ENCODE measurements at places on chromosomes 2 and 18.

- no peak for DNase-seq
Measured at GRCh38 chr2:45024600-45025291, 15.5 kb upstream of the SIX2 start.

DNA sequence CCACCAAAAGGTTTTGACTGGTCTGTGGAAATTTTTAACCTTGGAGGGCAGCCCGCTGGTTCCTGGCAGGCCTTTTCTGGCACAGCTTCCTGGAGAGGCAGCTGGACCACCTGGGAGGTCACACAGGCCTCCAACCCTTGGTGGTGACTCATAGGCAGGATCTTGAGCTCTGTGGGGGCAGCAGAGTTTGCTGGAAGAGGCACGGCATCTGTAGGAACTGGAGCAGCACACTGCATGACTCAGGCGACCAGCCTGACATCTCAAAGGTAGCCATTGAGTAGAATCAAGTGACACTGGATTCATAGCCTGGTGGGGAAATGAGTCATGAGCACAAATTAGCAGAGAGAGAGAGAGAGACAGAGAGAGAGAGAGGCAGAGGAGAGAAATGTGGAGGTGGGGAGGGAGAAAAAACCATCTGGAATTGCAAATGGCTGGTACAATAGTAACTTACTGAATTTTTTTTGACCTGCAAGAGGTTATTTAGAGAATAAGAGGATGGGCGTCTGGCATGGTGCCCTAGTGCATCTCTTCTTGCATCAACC lies 57.4 kb downstream of the TRPM8 start:
- DNase-seq = no peak

- DNase-seq = no peak
Measured at GRCh38 chr2:108449410-108450130, 564 bp downstream of the GCC2 start.

- DNase-seq = no peak
Measured at GRCh38 chr2:229180658-229181057, 90.4 kb downstream of the PID1 start.

DNA sequence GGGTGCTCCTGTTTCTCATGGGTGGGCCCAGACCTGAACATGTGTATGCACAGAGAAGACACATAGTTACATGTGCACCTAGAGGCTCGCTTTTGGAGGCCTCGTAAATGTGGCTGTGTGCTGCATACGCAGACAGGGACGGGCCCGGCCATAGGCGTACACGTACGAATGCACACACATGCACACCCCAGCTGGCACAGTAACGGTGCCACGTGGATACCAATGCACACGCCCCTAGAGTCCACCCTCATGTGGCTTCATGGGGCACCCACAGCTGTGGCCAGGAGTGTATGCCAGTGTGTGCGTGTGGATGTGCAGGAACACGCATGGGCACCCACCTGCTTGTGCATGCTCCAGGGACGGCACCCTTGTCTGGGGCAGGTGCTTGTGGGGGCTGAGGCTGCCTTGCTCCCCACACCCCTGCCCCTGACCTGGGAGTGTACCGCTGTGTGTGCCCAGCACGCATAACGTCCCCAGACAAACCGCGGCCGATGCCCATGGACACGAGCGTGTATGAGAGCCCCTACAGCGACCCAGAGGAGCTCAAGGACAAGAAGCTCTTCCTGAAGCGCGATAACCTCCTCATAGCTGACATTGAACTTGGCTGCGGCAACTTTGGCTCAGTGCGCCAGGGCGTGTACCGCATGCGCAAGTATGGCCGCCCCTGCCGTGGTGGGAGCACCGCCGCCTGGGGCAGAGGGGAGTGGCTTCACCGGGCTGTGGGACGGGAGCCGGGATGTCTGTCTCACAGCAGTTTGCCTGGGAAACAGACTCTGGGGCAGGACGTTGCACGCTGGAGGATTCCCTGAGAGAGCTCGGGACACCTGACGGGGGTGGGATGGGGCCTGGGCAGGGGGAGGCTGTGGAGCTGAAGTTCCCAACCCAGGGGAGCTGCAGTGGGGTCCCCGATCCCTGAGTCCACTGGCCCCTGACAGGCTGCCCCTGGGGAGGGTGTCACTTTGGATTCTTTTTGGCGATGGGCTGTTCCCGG lies 21.0 kb downstream of the ZAP70 start:
- no peak for DNase-seq

DNA sequence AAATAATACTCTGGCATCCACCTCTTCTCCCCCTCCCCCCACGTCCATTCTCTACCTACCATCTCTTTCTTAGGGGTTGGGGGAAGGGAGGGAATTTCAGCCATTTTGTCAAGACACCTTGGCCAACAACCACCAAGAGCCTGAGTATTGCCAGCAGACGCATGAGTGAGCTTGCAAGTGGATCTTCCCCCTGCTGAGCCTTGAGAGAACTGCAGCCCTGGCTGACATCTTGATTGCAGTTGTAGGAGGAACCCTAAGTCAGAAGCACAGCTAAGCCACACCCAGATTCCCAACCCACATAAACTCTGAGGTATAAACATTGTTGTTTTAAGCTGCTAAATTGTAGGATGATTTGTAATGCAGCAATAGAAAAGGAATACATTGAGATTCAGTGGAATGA lies 165.6 kb downstream of the TMEFF2 start:
- no peak for DNase-seq

DNA sequence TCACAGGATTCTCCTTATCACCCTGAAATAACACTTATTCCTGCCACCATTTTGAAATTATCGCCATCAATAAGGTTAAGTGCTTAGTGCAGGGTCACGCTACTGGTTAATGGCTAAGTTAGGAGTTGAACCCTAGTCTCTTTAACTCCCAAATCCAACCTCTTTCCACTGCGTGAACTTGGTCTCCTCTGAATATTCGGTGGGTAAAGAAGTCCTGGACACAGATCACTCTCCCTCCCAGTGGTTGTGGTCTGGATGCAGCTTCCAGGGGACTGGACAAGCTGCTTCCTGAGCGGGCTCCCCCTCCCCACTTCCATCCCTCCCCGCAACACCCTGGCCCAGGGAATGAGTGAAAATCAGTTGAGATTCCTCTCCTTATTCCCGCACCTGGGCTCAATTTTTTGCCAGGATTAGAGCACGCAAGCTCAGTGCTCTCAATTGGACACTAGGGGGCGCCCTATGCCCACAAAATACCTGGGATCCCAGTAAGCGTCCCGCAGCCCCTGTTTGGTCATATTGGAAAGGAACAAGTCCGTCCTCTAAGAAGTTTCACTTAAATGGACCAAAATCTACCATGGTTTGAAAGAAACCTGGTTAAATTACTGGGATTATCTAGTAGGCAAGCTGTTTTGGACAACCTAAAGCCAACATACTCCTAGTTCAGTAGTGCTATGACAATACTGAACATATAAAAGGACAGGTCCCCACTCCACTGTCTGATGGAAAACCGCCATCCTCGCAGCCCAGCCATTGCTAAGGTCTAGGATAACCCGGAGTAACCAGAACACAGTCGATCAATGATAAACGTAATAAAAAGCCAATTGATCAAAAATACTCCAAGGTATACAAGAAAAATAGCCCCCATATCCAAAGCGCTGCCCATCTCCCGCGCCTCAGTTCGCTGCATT lies 40.4 kb downstream of the DHRS9 start:
- DNase-seq = peak; percentile 45

DNA sequence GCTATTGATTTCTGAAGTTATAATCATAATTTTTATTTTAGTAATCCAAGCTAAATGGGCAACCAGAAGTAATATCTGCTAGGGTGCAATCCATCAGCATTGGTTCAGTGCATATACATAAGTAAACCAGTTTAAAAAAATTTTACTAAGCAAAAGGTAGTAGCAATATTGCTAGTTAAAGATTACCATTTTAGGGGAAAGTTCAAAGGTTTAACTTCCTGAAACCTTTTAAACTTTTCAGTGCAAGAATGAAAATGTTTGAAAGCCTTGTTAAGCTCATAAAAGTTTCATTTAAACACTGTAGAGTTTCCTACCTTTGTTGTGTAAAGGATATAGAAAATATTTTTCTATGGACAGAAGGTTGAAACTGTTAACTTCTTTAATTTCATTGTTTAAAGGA lies 31.0 kb upstream of the EPB41L5 start:
- no peak for DNase-seq

DNA sequence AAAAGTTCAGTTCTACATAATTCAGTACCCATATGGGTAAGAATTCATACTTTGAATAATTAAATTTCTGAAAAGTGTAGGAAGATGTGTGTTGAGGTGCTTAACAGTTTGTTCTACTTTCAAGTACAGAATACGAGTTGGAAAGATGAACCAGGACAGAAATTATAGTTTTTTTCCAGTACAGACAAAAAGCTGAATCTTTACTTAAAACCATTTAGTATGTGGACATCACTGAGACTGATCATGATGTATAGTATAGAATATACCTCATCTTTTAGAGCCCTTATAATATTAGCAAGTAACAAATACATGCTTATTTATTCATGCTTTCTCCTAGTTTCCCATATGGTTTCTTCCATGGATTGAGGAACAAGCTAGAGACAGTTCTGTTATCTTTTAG lies 10.0 kb downstream of the DDX1 start:
- DNase-seq = no peak

DNA sequence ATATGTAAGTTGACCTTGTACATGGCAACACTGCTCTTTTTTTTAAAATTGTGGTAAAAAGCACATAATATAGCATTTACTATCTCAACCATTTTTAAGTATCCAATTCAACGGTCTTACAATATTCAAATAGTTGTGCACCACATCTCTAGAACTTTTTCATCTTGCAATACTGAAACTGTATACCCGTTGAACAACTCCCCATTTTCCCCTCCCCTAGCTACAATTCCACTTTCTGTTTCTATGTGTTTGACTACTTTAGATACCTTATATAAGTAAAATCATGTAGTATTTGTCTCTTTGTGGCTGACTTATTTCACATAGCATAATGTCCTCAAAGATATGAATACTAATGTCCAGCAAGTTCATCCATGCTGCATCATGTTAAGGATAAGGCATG lies 452.1 kb downstream of the TXNL1 start:
- DNase-seq = no peak

DNA sequence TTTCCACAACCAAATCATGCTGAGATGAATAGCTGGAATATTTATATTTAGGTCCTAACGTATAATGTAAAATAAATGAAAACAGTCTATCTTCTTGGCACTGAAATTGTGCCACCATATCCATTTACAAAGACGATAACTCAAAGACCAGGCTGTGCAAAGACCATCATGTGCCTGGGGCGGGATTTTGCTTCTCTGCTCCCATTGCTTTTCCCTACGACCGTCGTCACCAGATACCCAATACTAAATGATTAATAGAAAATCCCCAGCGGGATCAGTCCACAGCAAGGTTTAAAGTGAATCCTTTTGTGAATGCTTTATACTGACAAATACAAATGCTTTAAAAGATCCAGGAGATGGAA lies 194.3 kb upstream of the ARL4C start:
- no peak for DNase-seq

DNA sequence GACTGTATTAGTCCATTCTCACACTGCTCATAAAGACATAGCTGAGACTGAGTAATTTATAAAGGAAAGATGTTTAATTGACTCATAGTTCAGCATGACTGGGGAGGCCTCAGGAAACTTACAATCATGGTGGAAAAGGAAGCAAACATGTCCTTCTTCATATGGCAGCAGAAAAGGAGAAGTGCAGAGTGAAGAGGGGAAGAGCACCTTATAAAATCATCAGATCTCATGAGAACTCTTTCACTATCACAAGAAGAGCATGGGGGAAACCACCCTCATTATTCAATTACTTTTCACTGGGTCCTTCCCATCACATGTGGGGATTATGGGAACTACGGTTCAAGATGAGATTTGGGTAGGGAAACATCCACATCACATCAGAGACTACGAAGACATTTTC lies 43.0 kb upstream of the CAVIN2 start:
- no peak for DNase-seq

DNA sequence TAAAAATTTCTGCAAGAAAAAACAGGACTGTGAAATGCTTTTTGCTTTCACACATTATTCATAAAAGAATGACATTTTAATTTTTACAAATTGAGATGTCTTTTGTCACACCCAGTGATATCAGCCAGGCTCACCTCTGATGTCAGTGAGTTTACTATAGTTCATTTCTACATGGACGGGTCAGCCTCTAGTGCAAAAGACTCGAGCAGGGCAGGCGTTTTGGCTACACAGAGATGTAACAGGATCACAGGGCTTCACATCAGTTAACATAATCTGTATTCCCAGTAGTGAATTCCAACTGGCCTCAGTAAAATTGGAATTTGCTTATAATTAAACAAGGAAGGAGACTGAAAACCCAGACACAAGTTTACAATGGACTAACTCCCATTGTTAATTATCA lies 275.6 kb upstream of the ZSWIM2 start:
- no peak for DNase-seq

DNA sequence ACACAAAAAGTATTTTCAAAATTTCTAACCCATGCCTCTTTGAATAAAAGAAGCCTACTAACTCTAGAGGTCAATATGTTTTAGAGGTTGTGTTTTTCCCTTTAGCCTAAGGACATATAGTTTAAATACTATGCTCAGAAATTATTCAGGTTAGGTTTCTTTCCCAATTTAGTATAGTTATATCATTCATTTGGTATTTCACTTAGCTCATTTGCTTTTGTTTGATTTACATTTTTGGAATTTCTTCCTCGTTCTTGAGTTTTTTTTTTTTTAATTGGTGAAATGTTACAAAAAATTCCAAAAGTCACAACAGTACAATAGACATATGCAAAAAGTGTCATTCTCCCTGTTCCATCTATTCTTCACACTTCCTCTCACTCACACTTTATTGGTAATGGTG lies 371.3 kb upstream of the TNP1 start:
- no peak for DNase-seq

DNA sequence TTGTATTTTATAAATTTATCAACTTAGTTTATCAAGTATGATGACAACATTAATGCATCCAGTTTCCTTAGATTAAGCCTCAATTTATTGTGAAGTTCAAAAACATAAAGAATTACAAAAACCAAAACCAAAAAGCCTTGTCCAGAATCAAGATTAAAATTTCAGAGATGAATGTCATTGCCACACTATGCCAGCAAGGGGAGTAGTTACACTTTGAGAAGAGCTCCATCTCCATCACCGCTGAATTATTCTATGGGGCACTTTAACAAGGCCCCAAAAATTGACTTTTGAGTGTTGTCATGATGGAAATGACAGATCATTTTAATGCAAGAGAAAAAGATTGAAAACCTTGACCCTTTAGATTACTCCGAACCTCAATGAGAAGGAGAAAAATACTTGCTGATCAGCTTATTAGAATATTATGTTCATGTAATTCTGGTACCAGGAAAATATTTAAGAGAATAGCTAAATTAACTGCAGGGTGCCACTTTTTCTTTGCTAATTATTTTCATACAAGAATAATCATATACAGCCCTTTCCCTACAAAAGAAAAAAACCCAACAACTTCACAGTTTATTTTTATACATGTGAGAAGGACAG lies 152.5 kb upstream of the AQP4 start:
- DNase-seq = no peak

DNA sequence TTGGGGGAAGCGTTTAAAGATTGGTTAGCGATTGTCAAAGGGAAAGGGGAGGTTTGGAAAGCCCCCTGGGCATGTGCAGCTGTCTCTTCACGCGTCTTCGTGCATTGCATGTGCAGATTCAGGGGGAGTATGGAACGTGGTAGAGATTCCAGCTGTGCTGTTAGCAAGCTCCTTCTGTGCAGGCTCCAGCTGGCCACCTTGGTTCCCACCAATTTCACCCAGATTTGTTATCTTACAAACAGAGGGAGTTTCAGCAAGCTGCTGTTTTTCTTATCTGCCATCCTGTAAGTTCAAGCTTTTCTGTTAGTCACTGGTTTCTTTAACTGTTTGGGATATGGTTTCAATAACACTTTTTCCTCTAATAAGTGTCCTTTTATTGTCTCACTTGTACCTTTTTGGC lies 30.4 kb downstream of the FARP2 start:
- DNase-seq = no peak
